ENCODE measurements at places on chromosomes 4 and X. TPM values are rescaled to one million over a fixed set of nuclear protein-coding genes. Genes with fewer than 3 reads are reported as not detected.

DNA sequence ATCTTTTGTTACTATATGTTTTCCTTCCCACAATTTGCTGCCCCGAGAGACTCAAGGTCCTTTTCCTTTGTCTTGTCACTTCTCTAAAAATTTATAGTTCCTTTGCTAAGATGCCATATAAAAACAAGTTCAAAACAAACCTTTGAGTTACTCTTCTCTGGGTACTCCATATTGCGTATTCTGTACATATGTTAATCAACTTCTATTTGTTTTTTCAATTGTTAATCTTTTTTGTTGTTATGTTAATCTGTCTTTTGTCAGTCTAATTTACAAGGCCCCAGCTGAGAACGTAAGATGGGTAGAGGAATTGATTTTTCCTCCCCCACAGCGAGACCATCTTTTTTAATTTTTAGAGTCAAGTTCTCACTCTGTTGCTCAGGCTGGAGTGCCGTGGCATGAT lies 7.2 kb upstream of the PPEF2 start:
- H3K4me3 ChIP-seq, result no peak overlapping the region
- no peaks in the 10 kb centered on the region for H3K36me3 ChIP-seq
- no peaks in the 10 kb centered on the region for H3K27me3 ChIP-seq

DNA sequence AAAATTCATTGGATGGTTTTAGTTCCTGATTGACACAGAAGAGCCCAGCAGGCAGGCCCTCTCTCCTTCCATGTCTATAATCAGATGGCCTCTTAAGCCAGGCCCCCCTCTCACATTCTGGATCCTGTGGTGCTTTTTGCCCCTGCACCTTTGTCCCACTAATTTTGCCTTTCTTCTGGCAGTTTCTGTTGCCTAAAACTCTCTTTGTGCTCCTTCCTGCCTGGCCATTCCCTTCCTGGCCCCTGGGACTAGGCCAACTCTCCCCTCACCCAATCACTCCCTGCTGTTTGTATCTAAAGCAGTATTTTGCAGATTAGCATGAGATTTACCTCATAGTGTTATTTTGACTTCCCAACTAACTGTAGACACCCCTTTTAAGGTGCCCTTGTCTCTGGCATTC lies 42.7 kb upstream of the DDX3X start:
- H3K27ac ChIP-seq, result no peak overlapping the region
- no peak overlapping the region for H3K4me3 ChIP-seq
- no peaks in the 10 kb centered on the region for H3K27me3 ChIP-seq
- no peaks in the 10 kb centered on the region for H3K36me3 ChIP-seq
- DNase-seq, result no peak
- H3K4me1 ChIP-seq, result no peaks in the 10 kb centered on the region

- H3K36me3 ChIP-seq, result no peaks in the 10 kb centered on the region
- H3K4me1 ChIP-seq, result no peaks in the 10 kb centered on the region
- no peak overlapping the region for H3K27ac ChIP-seq
- no peaks in the 10 kb centered on the region for H3K27me3 ChIP-seq
- H3K4me3 ChIP-seq, result no peak overlapping the region
Measured at GRCh38 chrX:42459735-42460134, 318.2 kb downstream of the PPP1R2C start.

DNA sequence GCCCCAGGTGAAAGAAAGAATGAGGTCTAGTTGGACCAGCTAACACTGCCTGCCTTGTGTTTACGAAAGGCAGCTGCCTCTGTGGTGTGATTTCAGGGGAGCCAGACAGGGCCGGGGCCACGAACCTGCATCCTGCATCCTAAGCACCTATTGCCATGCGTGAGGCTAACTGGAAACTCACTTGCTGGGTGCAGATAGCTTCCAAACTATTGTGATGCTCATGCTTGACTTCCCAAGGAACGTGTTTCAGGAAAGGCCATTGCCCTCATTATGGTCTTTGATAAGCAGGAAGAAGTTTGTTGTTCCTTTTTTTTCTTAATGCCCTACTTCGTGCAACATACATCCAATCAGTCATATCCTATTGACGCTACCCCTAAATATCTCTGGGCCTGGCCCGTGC lies 2.3 kb upstream of the IRF2 start:
- no peaks in the 10 kb centered on the region for H3K36me3 ChIP-seq
- no peaks in the 10 kb centered on the region for H3K27me3 ChIP-seq
- H3K4me3 ChIP-seq, result peak overlapping the region; percentile 96
- peak overlapping the region; percentile 91 for H3K27ac ChIP-seq

Gene ASB11
- not detected for total RNA-seq

Gene CAMK2D
- 15.7 TPM for total RNA-seq
